ENCODE measurements at places on chromosomes 3 and 15.
A peak's percentile ranks its signal among the peaks of the same experiment; 100 is the strongest.

GRCh38 chr3:56754741-56755417, 46.9 kb downstream of the ARHGEF3 start:
- DNase-seq, result no peak

- DNase-seq, result no peak
Observed at GRCh38 chr3:65950340-65951326, 88.1 kb downstream of the MAGI1 start.

DNA sequence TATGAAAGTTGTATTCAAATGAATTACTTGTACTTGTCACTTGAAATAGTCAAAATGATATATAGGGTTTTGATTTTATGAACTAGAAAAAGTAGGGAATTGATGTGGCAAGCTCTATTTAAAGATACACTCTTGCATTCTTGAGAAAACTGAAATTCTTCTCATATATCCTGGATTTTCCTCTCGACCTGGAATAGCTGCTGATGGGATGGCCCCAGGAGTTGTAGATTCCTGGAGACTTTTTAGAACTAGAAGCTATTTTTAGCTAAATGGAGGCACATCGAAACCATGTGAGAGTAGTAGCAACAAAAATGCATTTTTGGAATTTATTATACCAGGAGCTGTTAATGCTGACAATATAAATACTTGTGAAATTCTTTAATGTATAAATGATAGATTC, 125.9 kb downstream of the LEKR1 start:
- DNase-seq, result no peak

DNA sequence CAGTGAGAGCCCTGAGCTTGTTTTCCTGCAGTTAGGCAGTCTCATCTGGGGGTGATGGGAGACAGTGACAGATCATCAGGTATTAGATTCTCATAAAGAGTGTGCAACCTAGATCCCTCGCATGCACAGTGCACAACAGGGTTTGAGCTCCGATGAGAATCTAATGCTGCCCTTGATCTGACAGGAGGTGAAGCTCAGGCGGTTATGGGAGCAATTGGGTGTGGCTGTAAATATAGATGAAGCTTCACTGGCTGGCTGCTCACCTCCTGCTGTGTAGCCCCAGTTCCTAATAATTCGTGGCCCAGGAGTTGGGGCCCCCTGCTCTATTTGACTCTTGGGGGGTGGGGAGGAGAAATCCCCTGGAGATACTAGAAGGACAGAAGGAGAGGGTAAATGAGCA, 309.4 kb upstream of the STT3B start:
- DNase-seq, result no peak

- DNase-seq, result no peak
Observed at GRCh38 chr3:183907911-183908331, 23.2 kb upstream of the PARL start.

- DNase-seq, result no peak
Observed at GRCh38 chr3:45724911-45725310, 35.7 kb downstream of the SACM1L start.

- DNase-seq, result peak; percentile 52
Observed at GRCh38 chr15:40064231-40064894, 25.4 kb upstream of the SRP14 start.

All from HS-5 (cell line).